ENCODE measurements at places on chromosomes 4 and X.

- DNase-seq: no peak
These were observed 70.5 kb downstream of the SEC24D start for GRCh38 chr4:118765399-118765798.

GRCh38 chrX:154729439-154729838 lies 21.4 kb downstream of the GAB3 start:
- DNase-seq: no peak

DNA sequence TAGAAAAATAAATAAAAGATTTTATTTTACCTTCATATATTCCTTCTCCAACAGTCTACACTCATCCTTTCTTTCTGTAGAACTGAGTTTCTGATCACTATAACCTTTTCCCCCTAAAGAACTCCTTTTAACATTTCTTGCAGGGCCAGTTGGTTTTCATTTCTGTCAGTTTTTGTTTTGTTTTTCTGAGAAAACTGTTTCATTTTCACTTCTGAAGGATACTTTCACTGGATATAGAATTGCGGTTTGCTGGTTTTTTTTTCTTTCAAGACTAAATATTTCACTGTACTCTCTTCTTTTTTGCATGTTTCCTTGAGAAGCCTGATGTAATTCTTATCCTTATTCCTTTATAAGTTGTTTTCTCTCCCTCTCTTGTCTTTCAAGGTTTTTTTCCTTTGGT lies 90.4 kb upstream of the EOLA2 start:
- no peak for DNase-seq

DNA sequence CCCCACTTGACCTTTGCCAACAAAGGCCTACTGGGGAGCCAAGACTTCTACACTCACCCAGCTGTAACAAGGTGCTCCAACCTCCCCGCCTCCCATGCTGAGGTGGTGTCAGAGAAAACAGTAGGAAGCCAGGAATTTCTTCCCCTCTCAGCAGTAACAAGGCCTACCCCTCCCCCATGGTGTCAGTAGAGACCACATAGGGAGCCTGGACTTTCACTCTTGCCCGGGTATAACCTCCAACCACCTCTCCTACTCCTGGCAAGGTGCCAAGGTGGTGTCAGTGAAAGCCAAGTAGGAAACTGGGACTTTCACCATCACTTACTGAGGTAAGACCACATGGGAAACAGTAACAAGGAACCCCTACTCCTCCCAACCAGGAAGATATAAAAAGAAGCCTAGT lies 93.1 kb downstream of the SLC16A2 start:
- DNase-seq: no peak

GRCh38 chr4:86500527-86500926 lies 93.6 kb upstream of the PTPN13 start:
- no peak for DNase-seq
